ENCODE measurements at places on chromosomes 7 and 10.

- no peak for DNase-seq
Observed at GRCh38 chr7:43484678-43485395, 98.1 kb upstream of the STK17A start.

DNA sequence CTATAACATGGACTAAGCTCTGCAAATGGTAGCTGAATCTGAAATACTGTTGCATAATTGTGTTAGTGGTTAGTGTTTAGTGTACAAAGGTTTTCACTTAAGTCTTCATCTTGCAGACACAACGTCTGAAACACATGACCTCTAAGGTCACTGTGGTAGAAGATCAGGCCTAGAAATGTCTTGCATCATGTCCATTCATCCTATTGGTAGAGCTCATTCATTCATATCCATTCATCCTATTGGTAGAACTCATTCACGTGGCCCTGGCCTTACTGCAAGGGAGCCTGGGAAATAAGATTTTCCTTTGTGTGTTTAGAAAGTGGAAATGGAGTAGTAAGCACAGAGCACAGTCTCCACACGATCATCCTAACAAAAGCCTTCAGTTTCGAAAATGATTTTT, 485.8 kb downstream of the PLXNA4 start:
- DNase-seq: no peak

- DNase-seq: no peak
Observed at GRCh38 chr7:50544992-50545391, 20.2 kb downstream of the DDC start.

DNA sequence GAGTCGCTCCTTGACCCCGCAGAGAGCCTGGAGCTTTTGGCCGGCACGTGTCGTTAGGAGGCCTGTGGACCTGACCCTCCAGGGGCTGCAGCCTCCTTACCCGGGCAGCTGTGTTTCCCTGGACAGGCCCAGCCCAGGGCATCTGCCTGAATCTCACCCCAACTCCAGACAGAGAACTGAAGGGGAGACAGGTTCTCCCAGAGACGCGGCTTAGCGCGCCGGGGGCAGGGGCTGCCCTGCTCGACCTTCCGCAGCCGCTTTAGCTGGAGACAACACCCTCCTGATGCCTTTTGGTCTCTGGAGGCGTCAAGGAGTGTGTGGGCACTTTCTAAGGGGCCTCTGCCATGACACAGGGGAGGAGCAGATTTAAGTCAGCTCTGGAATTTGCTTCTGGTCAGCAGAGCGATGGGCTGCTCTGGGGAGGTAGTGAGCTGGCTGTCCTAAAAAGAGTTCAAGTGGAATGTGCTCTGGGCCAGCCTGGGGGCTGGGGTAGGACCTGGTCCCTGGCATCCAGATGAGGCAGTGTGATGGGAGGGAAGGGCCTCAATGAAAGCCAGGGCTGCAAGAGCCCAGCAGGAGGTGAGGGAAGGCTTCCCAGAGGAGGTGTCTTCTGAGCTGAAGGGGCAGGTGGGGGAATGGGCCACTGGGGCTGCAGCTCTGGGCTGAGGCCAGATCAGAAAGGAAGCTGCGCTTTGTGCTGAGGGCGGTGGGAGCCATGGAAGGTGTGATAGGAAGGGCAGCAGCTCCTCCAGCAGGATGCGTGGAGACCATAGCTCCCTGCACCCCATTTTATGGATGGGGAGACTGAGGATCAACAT, 5.8 kb downstream of the GRIFIN start:
- DNase-seq: no peak

GRCh38 chr7:149489391-149490024, 8.1 kb downstream of the ZNF746 start:
- no peak for DNase-seq

GRCh38 chr7:25515633-25516275, 287.5 kb upstream of the NPVF start:
- no peak for DNase-seq

DNA sequence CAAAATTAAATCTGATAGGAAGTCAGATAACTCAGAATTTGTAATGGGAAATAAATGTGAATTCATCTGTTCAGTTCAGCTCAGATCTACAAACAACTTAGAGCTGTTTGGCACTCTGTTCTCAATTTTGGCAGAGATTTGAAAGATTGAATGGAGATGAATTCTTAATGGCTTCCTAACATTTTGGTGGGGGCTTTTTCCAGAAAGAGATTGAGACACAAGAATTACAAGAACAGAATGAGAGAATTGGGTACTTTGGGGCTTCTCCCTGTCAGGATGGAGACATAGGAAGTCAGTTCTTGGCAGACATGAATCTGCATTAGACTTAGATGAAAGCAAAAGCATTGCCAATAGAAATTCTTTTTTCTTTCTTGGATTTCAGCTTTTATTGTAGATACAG, 39.0 kb upstream of the PTPRZ1 start:
- no peak for DNase-seq

GRCh38 chr7:112789453-112789816, 758 bp downstream of the TMEM168 start:
- no peak for DNase-seq

- no peak for DNase-seq
Observed at GRCh38 chr7:35316549-35316948, 62.6 kb upstream of the TBX20 start.

- no peak for DNase-seq
Observed at GRCh38 chr7:130486954-130487436, 4.9 kb upstream of the MEST start.

GRCh38 chr10:71978476-71978875, 14.3 kb downstream of the CHST3 start:
- no peak for DNase-seq

DNA sequence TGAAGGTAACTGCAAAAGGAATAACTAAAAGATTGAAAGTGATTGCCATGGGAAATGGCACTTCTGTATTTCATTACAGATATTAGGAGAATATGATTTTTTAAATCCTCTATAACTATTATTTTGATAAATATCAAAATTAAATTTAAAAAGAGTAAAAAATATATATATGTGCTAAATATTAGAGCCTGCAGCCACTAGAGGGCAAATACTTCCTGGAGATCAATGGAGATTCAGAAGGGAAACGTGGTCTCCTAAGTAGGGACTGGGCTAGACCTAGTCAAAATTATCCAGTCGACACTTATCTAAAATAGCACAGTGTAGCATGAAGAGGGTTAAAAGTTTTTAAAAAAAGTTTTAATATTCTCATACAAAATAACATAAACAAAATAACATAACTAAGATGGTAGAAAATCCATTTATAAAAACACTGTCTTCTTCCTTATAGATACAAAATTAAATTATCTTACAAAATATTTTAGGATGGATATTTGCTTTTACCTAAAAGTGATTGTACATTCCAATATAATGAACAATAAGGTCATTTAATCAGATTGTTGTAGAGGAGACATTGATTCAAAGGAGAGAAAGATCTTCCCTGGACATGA, 434.3 kb downstream of the MDFIC start:
- no peak for DNase-seq

- no peak for DNase-seq
Observed at GRCh38 chr10:106618646-106619045, 545.9 kb downstream of the SORCS1 start.

- no peak for DNase-seq
Observed at GRCh38 chr7:27723085-27723484, 16.9 kb upstream of the TAX1BP1 start.

DNA sequence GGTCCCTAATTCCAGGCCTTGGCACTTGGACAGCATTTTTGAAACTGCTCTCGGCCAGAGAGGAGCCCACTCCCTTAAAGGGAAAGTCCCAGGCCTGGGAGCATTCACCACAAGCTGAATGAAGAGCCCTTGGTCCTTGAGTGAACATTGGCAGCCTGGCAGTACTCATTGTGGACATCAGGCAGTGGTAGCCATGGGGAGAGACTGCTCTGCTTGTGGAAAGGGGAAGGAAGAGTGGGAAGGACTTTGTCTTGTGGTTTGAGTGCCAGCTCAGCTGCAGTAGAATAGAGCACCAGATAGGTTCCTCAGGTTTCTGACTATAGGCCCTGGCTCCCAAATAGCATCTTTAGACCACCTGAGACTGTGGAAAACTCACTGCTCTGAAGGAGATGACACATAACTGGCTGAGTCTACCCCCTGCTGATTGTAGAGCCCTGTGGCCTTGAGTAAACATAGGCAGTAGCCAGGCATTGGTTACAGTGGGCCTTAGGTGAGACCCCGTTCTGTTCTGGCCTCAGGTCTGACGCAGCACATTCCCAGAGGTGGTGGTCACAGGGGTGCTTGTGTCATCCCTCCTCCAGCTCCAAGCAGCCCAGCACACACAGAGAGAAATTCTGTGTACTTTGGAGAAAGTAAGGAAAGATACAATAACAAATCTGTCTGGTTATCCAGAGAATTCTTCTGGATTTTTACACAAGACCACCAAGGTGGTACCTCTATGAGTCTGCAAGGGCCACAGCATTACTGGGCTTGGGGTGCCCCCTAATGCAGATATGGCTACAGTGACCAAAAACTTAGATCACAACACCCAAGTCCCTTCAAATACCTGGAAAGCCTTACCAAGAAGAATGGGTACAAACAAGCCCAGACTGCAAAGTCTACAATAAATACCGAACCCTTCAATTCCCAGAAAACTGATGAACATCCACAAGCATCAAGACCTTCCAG, 153.8 kb downstream of the GNAI1 start:
- DNase-seq: no peak

DNA sequence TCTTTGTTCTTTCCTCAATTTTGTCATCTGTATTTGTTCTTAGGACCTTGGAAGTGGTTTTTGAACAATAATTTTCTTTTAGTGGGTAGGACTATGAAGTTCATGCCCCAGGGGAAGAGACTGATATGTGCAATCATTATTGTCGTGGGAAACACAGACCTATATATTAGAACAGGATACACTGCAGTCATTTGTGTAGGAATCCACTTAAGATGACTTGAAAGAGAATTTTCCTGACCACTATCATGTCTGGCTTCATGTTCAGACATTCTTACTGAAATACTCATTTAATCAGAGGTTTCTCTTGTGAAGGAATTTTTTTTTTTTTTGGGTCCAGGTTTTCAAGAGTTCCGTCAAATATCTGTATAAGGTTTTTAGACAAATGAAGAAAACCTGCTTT, 163.6 kb downstream of the SUGCT start:
- DNase-seq: no peak

DNA sequence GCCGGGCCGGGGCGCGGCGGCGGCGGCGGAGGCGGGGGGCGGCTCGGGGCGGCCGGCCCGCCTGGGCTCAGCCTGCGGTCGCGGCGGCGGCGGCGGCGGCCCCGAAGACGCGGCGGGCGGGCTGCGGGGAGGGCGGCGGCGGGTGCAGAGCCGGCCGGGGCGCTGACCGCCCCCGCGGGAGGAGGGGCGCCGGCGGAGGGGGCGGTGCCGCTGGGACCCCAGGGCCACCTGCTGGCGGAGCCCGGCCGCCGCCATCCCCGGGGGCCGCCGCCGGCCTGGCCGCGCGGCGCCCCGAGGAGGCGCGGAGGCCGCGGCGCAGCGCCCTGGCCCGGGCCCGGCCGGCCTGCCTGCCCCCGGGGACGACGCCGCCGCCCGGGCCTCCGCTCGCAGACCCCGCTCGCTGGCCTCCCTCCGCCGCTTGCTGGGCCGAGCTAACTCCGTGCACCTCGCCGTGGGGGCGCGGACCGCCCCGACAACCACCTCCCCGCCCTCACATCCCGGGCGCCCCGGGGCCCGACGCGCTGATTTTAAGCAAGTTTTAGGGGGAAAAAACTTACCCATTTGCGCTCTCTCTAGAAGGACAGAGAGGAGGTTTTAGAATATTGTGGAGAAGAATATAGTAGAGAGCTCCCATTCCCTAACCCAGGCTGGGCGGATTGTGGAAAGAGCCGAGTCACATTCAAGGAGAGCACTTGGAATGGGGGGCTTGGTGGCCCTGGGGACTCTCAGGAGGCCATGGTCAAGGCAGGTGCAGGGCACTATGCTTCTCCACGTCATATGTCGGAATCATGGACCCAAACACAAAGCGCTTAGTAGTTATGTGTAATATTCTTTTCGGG, at the start of gene BEND7:
TSS of gene BEND7 (minus strand) at position 140 of the 839 bp plus-strand sequence. CDS start 481 bp downstream, outside the sequence.
- DNase-seq: no peak

DNA sequence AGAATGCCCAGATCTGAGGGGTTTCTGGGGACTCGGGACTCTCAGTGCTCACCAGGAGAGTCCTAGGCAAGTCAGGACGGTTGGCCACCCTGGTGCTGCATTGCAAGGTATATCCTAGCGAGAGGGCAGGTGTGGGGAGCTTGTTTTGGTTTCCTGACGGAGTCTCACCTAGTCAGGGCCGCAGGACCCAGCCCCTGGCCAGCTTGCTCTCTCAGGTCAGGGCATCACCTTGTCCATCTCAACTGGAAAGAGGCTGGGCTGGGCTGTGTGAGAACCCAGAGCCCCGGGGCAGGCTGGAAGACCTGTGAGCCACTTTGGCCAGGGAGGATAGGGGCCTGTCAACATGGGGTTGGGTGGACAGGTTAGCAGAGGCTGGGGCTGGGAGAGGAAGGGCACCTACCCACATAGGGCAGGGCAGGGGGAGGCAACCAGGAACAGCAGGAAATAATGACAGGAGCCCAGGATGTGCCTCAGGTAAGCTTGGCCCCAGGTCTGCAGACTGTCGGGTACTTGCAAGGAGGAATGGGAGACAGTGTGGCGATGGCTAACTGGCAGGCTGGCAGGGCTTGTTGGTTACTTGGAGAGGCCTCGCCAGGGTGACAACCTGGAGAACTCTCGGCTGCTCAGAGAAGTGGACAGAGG, 31.5 kb downstream of the DNAJB12 start:
- DNase-seq: no peak

DNA sequence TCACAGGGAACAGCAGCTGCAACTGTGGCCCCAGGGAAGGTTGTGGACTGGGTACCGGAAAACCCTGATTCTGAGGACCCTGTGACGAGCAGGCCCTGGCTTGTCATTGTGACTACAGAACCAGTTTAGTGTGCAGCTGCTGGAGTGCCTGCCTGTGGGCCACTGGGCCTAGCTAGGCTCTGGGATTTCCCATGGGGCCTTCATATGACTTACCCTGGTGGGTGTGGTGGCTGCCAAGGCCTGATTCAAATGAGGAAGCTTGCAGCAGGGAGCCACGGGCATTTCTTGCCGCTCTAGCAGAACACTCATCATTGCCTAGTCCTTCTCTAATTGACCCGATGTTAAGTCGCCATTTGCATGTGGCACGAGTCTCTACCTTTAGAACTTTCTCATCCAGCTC, 14.7 kb upstream of the CAMK2G start:
- no peak for DNase-seq

- no peak for DNase-seq
Observed at GRCh38 chr7:29140873-29141468, 5.4 kb downstream of the CPVL start.

DNA sequence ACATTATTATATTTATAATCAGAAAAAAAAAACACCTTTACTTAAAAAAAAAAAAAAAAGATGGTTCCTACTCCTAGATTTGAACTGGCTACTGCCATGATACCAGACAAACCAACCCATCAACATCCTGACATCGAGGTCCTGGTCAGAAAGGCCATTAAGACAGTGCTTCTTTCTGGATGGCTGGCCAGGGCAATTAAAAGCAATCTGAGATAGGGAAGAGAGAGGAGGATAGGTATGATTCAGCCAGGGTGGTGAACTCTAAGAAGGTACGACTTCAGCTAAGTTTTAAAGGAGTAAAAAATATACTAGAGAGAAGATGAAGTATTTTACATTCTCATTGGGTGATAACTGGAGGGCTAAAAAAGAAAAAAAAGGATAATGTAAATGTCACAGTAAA, 139.0 kb downstream of the DOCK4 start:
- DNase-seq: no peak

- no peak for DNase-seq
Observed at GRCh38 chr7:132240821-132241422, 335.3 kb downstream of the PLXNA4 start.

- DNase-seq: no peak
Observed at GRCh38 chr10:5234106-5234860, 37.6 kb downstream of the AKR1C4 start.
